Stimulated activated CD4-positive, alpha-beta T cell treated with anti-CD3 and anti-CD28 coated beads, Interleukin-1b, Interleukin-23, amount 100 ng/mL, for 1 hour (primary cell): ENCODE measurements at places on chromosomes 3 and 15.

DNA sequence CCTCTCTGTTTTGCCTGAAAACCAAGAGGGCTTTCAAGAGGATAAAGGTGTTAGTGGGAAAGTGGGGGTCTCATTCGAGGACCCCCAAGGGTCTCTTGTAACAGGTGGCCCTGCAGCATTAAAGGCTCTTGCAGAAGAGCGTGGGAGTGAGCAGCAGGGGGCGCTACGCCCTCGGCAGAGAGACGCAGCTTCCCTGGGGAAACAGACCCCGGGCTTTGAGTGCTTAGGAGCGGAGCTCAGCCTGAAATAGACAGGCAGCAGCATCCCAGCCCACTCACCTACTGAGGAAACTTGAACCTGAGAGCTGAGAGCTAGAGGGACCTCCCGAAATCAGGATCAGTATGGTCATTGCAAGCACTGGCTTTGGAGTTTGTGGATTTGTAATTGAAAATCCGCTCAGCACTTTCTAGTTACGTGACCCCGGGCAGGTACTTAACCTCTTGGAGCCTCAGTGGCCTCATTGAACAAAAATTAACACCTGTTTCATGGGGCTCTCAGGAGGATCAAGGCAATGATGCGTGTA is 25.7 kb downstream of the RPLP1 start:
- no peak for DNase-seq

GRCh38 chr3:196159952-196160804 is 51.0 kb downstream of the ZDHHC19 start:
- no peak for DNase-seq

- DNase-seq: no peak
These were observed 36.6 kb upstream of the RHO start for GRCh38 chr3:129491794-129492193.

- DNase-seq: no peak
These were observed 687.0 kb downstream of the NTRK3 start for GRCh38 chr15:87569581-87569980.

GRCh38 chr15:55407498-55408011 is 604 bp downstream of the CCPG1 start:
- DNase-seq: no peak

DNA sequence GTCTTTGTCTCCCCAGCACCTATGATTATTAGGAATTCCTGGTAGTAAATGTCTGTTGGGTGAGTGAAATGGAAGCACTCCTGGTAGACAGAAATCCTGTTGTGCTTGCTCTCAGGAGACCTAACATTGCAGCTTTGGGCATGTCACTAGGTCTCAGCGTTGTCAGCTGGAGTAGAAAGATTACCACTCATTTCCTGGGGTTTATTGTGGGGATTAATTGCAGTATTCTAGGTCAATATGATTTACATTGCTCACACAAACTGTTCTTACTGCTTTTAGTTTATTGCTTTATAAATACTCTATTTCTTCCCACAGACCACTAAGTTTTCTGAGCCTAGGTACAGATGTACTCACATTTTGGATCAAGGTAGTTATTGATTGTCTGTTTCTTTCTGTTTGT is 5.1 kb downstream of the TSEN2 start:
- no peak for DNase-seq

- DNase-seq: no peak
These were observed 100.6 kb downstream of the STAG1 start for GRCh38 chr3:136651581-136651980.

DNA sequence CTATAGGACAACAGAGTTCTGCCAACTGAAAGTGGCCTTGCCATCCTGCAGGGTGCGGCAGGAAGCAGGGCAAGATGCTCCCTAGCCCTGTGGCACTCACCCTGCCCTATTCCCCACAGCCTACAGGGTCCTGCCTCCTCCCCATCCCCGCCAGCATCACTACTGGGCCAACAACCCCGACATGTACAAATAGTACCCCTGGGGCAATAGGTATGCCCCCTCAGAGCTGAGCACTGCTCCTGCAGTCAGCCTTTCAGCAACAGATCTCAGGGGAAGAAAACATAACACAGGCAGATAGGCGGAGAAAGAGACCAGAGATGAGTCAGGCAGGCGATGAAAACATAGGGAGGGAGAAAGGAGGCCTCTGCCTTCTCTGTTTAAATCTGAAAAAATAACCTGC is 74.7 kb downstream of the XXYLT1 start:
- no peak for DNase-seq

DNA sequence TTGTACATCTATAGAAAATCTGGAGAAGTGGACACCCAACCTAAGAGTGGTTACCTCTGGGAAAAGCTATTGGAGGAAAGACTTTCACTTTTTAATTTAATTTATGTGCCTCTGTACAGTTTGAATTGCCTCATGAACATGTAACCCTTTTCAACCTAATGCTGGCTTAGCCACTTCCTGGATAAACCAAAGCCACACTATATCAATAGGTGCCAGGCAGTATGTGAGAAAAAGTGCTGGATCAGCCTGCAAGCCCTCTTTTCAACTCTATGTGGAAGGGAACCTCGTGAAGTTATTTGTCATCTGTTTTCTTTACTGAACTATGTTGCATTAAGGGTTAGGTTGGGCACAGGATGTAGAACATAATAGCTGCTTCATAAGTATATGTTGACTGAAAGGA is 9.3 kb upstream of the TOPAZ1 start:
- no peak for DNase-seq

GRCh38 chr15:41806291-41807181 is 21.4 kb upstream of the JMJD7 start:
- DNase-seq: no peak

- no peak for DNase-seq
These were observed 8.7 kb upstream of the CAMK1 start for GRCh38 chr3:9778143-9779074.

GRCh38 chr3:121980450-121980796 is 41.6 kb downstream of the ILDR1 start:
- DNase-seq: no peak

GRCh38 chr15:56428821-56429458 is 36.0 kb downstream of the MNS1 start:
- no peak for DNase-seq

DNA sequence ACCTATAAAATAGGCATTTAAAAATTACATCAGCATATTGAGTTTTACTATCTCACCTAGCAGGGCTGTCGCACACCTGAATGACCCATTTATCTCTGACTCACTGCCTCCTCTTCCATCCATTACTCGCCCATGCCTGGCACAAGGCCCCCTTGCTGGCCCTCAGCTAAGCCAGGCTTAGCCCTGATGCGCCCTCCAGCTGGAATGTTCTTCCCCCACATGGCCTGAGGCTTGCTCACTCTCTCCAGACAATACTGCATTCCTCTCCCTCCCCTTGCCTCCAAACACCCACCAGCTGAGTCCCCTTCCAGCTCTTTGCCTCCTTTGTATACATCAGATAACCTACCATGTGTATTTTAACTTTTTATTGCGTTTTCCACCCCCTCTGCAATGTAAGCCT is 7.2 kb downstream of the SH3BP5 start:
- DNase-seq: no peak

GRCh38 chr15:74144153-74144775 is 13.9 kb downstream of the ISLR2 start:
- DNase-seq: no peak

- no peak for DNase-seq
These were observed 37.0 kb downstream of the PARP16 start for GRCh38 chr15:65249641-65250040.

- no peak for DNase-seq
These were observed 288.9 kb downstream of the EFHB start for GRCh38 chr3:19645093-19645492.

DNA sequence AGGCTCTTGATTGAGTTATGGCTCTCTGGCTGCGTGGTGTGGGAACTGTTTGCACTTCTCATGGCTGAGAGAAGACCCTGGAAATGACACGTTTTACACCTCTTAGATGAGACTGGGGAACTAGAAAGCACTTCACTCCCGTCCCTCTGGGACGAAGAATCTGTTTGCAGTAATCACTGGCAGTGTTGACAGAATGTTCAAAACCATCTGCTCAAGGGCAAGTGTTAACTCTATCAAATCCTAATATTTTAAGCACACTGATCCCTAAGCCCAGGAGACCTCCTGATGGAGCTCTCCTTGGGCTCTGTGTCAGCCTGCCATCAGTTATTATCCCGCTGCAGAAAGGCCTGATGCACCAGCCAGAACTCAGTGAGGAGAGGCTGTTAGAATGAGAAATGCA is 323.8 kb upstream of the DNAJC19 start:
- no peak for DNase-seq

- DNase-seq: no peak
These were observed 18.5 kb downstream of the LIMD1 start for GRCh38 chr3:45612918-45613602.

GRCh38 chr3:177443469-177443868 is 246.2 kb upstream of the TBL1XR1 start:
- DNase-seq: no peak

- DNase-seq: no peak
These were observed 888 bp downstream of the TMEM115 start for GRCh38 chr3:50358355-50358910.

DNA sequence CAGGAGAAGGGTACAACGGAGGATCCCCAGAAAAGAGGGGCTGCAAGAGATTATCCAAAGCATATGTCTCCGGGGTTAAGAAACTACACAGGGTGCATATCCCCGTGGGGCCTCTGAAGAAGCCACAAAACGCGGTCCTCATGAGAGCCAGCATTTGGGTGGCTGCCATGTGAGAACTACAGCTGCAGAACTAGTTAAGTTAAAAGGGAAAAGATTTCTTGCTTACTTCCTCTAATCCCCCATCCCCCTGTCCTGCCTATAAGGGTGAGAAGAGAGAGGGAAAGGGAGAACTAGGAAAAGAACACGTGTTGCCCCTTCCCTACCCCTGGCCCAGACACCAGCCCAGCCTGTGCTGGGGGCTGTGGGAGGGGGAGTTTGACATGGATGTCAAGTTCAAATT is 70.4 kb upstream of the PCSK6 start:
- DNase-seq: no peak

DNA sequence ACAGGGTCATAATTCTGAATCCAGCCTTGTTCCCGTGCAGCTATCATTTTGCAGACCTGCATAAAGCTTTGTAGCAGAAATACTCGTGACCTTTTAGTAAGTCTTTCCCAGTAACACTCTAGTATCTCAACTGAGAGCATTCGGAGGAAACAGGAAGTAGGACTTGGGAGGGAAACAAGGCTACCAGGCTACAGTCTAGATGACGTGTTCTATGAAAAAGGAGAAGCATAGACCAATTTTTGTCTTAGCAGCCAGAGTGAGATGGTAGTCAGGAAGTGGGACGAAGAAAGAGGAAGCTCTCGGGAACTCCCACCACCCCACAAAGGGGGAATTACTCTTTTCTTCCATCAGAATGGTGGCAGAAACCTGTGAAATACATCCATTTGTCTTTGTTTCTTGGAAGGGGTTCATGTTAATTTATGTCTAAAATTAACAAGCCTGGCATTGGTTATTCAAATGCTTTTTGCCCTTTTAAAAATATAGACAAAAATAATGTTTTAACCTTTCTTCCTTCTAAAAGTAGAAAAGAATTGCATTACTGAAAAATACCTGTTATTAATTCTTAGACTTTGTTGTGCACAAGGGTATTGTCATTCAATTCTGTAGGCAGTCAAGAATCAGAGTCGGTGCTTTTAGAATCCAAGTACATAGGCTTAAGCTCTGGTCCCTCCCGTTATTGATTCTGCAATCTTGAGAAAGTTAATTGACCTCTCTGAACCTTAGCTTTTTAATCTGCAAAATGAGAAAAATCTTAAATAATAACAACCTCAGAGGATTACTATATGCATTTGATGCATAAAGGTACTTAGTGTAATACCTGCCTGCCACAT is 1.6 kb upstream of the SUCNR1 start:
- DNase-seq: no peak

- DNase-seq: no peak
These were observed 10.4 kb downstream of the ATP2B2 start for GRCh38 chr3:10495003-10495402.

GRCh38 chr3:72397586-72397985 is 450.7 kb downstream of the SHQ1 start:
- DNase-seq: no peak

DNA sequence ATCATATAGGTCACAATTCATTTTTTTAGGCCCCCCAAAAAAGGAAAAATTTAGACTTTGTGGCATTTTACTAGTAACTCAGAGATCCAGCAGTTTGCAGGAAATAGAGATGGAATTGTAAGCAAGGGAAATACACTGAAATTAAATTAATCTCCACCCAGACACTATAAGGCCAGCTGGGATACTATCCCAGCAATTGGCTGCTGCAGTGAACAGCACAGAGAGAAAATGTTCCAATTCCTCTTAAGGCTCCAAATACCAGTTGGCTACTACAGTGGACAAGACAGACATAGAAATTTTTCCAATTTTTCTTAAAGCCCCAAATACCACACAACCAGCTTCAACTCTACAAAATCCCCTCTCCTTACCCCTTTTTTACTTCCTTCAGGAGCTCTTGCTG is 78.9 kb downstream of the ULK4 start:
- DNase-seq: no peak

DNA sequence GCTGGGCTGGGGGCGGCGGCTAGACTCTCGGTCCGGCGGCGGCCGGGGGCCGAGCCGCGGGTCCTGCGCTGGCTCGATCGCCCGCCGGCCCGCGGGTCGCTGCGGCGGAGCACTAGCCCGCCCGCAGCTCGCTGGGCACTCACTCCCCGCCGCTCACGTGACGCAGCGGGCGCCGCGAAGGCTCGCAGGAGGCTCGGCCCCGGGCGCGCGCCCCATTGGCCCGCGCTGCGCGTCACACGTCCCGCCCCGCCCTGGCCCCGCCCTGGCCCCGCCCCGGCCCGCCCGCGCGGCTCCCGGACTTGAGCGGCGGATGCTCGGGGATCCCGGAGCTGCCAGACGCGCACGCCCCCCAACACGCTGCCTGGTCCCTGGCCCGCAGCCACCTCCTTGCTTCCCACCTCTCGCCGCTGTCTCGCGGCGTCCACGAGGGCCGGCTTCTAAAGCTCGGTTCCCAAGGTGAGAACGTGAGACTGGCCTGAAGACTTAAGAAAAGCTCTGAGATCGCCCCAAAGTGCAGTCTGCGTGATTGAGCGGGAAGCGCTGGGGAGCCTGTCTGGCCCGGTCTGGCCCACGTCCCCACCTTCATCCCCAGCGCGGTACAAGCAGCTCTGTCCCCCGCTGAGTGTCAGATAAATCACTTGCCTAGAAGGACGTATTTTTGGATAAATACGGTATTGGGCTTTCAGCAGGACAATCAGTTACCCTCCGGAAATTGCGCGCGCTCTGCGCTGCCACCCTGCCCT is at the start of gene KLF15:
TSS of gene KLF15 (minus strand) at position 114 of the 743 bp plus-strand sequence. CDS start 4,486 bp downstream, outside the sequence.
- DNase-seq: peak; percentile 34

- no peak for DNase-seq
These were observed 69.5 kb downstream of the KLF15 start for GRCh38 chr3:126287536-126288241.

DNA sequence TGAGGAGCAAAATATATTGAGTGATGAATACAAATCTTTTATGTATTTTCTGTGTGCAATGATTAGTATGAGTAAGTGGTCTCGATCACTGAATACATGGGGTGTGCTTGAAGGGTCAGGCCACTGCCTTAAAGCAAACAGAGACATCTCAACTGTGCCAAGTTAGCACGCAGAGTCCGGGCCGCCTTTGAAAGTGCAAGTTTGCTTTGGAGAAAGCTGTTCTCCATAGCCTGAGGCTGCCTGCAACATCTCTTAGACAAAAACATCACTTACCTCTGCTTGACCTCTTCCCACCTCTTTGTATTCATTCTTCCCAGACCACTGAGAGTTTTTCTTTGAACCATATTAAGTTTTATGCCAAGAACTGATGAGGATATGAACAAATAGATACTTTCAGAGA is 267.0 kb downstream of the ZBTB20 start:
- no peak for DNase-seq
